RCC 7860 (cell line): ENCODE measurements at places on chromosomes 7 and 10.

DNA sequence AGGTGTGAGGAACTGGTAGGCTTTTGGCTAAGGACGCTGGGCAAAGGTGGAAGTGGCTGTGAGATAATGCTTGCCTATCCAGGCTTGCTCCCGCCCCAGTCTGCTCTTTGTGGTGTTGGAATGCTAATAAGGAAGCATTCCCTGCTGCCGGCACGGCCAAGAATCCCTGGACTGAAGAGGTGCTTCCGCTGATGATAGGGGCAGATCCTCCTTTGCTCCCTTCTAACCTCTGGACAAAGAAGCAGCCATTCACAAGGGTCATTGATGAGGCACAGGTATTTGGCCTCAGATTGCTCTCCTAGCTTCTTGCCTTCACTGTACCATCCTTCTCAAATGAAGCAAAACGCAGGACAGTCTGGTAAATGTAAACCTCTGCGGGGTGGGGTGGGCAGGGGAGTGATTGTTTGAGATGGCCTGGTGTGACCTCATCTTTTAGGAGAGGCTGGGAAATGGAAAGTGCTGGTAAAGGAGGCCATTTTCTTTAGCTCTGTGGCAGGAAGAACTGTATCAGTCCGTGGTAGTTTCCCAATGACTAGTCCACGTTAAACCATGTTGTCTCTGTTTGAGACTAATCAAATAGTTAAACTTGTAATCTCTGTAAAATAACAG, 1.7 kb downstream of the PGAM1 start:
- peak; percentile 71 for DNase-seq

DNA sequence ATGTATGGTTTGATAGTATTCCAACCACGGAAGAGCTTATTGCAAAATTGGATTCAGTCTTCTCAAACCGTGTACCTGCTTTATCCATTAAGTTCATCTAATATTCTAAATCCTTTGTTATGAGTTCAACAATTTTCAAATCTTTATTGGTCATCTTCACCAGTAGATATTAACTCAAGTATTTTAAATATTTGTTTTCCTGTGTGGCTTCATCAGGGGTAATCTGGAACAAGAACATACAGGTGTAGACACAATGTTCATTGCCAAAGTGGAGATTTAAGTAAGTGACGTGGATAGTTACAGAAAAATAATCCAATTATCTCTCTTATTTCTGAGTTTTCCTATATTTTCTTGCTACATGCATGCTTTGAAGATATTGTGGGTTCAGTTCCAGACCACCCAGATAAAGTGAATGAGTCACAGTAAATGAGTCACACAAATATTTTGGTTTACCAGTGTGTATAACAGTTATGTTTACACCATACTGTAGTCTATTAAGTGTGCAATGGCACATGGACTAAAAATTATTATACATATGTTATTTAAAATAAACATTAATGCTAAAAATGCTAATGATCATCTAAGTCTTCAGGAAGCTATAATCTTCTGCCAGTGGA, 429.0 kb upstream of the POT1 start:
- no peak for DNase-seq

- no peak for DNase-seq
These were observed 38.7 kb downstream of the RGS10 start for GRCh38 chr10:119503821-119504220.

DNA sequence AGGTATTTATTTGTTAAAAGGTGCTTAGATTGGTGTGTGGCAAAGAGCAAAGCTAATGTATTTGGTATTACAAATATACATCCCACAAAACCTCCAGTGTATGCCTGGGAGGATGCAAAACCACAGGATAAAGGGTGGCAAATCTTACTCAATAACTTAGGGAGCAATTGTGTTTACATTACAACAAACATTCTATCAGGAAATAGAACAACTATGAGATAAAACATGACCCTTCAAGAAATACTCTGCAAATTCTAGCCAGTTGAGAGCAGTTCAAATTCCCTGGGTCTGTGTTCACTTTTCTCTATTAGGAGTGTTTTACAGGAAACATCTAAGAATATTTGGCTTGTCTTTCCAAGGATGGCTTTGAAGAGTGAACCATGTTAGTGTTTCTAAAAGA, 64.9 kb downstream of the CUL1 start:
- no peak for DNase-seq

DNA sequence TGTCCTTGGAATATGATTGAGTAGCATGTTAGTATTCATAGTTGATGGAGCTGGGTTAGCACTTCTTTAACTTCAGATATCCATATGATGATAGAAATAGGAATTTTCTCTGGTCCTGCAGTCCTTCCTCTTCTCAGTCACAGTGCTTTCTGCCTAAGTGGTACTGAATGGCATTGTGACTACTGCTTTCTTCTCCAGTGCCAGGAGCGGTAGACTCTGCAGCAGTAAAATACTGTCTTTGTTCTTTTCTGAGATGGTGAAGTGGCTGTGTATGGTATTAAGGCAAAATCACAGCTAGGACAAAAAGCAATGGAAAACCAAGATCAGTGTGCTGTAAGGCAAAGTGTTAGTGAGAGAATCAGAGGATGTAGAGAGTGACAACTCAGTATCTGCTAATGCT, 46.6 kb downstream of the C1GALT1 start:
- DNase-seq = no peak

DNA sequence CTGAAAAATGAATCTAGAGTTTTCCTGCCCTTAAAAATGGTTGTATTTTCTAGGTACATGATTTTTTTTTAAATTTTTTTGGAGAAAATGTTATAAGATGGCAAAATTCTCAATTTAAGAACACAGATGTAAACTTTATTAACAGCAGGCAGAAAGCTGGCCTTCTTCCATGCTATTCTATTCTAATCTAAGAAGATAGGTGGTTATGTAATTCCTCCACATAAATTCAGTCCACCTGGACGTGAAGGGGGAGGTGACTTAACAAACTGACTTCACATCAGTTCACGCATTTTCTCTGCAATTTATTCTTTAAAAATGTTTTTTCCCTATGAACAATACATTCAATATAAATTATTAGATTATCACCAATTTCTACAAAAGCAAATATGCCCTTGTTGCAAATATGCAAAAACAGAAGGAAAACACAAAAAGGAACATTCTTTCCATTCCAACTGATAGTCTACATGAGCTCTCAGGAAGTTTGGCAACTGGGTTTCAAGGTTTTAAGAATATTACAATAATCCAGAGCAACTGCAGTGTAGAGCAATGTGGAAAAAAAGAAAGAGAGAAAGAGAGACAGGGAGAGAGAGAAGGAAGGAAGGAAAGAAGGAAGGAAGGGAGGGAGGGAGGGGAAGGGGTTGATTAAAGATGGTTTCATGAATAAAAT, 76.8 kb downstream of the HIBADH start:
- DNase-seq = no peak

DNA sequence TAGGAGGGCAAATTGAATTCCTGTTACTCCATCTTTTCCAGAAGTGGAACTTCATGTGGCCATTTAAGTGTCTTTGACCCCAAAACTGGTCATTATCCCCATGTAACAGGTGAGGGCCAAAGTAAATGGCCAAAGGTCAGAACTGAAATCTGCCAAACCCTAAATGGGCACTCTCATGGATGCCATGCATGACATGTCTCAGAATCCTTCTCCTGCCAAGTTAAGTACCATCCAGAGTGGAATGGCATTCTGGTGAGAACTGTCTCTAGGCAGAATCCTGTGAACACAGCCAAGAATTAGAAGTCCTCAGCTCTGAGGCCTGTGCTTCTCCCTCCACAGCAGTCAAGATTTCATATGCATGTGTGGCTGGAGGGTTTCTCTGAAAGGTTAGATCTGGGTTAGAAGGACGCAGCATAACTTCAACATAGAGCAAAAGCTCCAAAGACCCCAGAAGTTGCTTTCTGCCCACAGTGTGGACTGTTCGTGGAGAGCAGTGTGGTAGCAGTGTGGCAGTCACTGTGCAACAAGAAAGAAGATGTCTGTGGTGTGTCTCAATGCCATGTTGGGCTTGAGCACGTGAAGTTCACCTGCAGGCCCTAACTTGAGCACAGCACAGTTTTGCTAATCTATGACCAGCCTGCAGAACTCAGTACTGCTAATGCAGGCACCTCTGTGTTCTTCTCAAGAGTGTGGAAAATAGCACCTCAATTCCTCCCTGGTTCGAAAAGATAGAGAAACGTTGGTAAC, 121.3 kb downstream of the ADCY1 start:
- no peak for DNase-seq

DNA sequence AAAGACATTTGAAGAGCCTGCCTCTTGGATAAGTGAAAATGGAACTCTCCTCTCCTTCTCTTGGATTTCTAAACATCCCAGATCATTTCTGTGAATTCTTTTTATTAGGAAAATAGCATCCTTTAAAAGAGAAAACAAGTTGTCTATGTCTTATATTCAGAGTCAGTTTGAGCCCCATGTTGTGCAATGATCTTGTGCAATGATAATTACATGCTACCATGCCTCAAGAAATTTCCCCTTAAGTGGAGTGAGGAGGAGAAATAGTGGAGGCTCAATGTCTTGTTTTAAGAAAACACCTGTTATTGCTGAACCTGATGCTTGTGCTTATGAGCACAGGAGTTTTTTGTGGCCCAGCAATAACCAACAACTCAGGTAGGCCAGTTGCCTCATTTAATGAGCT, 103.6 kb downstream of the NPSR1 start:
- DNase-seq = no peak

- DNase-seq = no peak
These were observed 16.5 kb upstream of the CHN2 start for GRCh38 chr7:29177963-29178600.

- DNase-seq = no peak
These were observed 8.0 kb downstream of the RSU1 start for GRCh38 chr10:16809074-16809718.

DNA sequence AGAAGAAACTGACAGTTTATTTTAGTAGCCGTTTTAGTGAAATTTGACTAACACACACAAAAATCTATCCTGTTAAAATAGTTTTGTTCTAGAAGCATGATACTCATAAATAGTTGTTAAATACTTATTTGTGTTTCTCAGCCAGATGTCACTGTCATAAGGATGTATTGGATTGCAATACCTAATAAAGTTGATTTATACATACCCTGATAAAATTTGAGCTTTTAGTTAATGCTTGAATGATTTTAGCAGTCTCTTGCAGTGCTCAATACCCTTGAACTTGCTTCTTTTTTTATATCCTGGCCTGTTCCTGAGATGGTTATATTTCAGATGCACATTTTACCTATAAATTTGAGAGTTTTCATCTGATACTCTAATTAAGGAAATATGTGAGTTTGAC, 10.1 kb downstream of the ING3 start:
- no peak for DNase-seq

DNA sequence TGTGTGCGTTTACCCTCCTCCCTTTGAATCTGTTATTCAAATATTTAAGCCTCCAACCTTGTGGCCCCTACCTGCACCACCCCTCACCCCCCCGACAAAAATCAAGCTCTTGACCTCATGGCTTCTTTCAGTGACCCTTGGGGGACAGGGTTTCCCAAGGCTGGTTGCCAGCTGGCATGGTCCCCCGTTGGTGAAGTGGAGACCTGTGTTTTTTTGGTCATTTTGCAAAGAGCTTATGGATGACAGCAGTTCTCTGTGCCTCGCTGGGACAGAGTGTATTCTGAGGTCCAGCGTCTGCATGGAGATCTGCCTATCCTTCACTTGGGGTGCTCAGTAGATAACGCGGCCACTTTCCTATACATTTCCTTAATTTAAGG, 111.0 kb downstream of the TCF7L2 start:
- no peak for DNase-seq

DNA sequence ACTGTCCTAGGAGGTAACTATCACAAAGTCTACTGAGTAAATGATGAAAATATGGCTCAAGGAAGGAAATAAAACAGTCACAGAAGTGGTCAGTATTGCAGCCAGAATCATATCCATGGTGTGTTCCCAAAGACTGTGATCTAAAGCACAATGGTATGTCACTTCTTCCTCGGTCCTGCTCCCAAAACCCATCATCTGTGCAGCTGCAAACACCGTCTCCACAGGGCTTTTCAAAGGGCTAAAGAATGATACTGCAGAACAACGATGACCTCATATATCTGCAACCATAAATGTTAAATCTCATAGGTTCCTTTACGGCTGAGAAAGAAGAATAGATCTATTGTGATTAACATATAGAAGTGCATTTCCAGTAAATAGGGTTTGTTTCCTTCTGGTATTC, 465.0 kb downstream of the GRID1 start:
- DNase-seq = no peak

DNA sequence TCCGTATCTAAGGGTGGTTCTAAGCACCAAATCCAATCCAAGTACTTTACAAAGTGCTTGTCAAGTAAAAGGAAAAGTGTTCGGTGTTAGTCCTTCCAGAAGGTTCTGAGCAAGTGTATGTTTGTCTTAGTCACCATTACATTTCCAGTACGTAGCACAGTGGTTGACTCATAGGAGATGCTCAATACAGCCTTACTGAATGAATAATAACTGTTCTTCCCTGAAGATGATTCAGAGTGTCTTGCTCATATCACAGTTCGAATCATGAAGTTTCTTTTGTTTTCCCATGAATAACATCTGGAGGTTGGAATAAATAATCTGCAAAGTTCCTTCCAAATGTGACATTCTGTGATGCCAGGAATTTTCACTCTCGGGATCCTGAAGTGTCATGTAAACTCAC, 53.4 kb downstream of the WNT2 start:
- DNase-seq = peak; percentile 94

GRCh38 chr7:131103997-131104396, 223.7 kb upstream of the MKLN1 start:
- DNase-seq = peak; percentile 30

- no peak for DNase-seq
These were observed 20.5 kb downstream of the FBH1 start for GRCh38 chr10:5910323-5911100.

- DNase-seq = no peak
These were observed 404 bp upstream of the FMC1 start for GRCh38 chr7:139340808-139341057.

GRCh38 chr7:79245623-79246249, 207.7 kb downstream of the MAGI2 start:
- DNase-seq = no peak

GRCh38 chr7:2499719-2500430, 19.7 kb upstream of the LFNG start:
- DNase-seq = no peak

- no peak for DNase-seq
These were observed 845.7 kb upstream of the POT1 start for GRCh38 chr7:125775317-125775716.

DNA sequence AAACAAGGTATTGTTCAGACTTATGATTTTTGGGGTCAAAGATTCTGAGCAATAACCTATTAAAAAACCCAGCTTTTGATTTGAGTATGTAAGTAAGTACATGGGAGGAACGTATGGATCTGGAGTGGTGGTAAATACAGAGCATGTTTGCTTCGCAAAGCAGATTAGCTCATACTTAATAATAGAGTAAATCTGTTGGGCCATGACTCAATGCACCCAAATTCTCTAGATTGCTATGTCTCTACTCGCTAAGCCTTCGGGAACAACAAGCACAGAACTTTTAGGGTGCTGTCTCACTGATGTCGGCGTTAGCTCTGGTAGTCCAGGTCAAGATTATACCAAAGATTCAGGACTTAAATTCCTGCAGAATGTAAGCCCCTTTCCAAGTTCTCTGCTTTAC, 807 bp upstream of the MINPP1 start:
- DNase-seq = no peak

- DNase-seq = no peak
These were observed 85.6 kb downstream of the OR13A1 start for GRCh38 chr10:45229823-45230222.

GRCh38 chr7:101373812-101374614, 11.3 kb downstream of the COL26A1 start:
- no peak for DNase-seq

GRCh38 chr10:108911814-108912541, 1011.3 kb downstream of the XPNPEP1 start:
- peak; percentile 43 for DNase-seq
